ENCODE measurements at places on chromosomes 5 and 9.

DNA sequence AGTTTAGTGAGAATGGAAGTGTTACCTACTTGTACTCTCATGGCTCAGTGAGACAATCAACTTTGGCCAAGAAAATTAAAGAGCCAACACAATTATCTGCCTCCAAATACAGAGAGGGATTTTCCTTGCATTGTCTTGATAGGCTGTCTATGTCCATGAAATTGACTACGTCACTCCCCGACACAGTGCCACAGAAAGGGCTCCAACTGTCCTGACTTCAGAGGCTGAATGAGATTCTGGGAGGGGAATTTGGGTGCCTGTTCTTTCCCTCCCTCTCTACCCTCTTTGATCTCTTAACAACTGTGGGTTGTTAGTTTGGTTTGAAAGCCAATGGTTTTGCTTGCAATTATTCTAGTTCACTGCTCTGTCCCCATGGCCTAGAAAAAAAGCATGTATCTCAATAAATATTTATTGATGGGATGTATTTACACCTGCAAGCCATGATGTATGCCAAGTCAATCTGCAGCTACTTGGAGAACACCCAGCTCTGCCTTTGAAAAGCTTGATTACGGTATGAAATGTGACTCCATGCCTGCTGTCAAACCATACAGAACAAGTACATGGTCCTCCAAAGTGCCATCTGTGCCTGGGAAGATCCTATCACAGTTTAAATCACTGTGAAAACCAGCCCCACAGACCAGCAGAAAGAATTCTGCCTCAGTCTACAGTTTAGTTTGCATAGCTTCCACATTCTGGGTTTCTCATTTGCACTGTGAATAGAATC is 37.3 kb downstream of the CAPSL start:
- no peak for DNase-seq

DNA sequence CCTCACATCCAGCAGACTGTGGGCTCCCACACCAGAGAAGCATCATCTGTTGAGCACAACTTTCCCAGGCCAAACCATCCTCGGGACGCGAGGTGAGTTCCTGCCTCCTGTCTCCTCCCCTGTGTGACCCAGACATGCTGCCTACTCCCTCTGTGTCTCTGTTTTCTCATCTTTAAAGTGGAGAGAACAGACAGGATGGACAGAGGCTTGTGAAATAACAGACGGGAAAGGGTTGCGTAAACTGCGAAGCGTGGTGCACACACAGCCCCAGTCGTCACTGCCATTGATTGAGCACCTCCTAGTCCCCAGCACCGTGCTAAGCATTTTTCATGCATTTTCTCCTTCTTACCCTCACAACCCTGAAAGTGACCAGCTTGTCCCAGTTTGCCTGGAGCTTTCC is 52.1 kb upstream of the LMX1B start:
- DNase-seq: no peak

DNA sequence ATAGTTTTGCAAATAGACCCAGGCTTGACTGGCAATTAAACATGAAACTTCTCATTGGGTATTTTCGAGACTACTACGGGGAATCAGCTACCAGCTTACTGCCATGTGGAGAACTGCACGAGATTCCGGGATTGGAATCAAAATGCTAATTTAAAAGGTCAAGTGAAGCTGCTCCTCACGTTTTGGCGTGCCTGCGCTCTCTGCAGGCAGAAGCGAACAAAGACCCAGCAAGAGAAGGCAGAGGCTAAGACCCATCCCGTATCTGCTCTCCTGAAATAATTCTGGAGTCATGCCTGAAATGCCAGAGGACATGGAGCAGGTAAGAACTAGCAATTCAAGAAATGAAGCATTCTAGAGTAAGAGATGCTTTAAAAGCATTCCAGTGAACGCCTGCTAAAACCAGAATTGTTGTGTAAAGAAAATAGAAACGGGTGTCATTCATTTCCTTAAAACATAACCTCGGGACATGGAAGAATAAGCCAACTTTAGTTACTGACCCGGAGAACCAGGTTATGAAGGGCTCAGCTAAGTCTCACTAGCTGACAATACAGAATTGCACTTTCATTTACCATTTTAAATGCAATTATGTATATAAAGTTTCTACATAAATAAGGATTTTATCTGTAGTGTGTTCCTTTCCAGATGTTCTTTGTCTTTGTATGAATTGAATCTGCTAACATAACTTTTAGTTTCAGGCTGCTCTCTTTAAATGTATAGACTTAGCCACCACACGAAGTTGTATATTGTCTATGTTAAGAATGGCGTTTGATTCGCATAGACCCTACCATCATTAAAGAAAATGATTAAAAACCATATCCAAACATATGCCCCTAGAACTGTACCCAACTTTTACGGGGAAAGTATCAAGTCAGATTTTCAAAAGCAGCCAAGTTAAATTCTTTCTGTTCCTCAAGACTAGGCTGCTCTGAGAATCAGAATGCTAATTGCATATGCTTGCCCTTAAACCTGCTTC is 2.0 kb upstream of the MAT2B start:
- DNase-seq: no peak

DNA sequence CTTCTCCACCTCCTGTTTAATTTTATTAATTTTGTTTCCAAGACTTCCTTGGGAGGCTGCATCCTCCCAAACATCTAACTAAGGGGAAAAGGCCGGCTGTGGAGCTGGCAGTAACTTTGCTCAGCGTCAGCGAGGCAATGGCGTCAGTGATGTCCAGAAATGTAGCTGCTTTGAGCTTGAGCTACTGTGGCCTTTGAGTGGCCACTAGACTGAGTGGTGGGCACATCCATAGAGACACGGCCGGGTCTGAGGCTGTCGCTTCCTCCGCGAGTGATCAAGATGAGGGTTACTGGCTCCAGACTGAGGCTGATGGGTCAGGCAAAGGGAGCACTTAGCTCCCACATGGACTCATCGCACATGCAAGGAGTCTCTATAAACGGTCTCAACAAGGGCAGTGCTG is 277.0 kb downstream of the HSPA4 start:
- DNase-seq: no peak

DNA sequence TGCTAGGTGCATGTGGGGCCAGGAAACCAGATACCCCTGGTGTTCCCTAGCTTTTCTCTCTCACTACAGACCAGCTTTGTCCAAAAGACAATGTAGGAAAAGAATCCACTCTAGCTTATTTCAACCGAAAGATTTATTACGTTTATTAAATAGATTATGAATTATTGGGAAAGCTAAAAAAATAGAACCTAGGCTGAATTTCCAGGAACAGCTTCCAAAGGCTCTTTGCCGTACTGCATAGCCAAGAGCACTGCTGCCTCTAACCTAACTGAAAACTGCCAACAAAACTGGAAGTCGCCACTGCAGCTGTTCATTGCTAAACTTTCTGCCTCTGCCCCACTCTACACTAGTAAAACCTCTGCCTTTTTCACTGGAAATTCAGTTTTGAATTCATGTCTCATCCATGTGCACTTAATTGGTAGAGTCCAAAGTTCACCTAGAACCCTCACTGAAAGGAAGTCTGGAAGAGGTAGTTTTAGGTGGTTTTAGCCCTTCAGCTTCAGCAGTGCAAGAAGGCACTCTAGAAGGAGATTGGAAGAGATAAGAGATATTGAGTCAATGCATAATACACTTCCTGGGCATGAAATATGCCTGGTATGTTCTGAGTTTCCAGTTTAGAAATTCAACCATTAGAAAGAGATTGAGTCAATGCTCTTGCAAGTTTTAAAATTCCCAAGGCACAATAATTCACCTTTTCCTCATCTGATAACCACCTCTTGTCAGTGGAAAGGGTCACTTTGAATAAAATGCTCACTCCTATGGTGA is 927.9 kb downstream of the MAT2B start:
- DNase-seq: no peak
